Stimulated activated CD4-positive, alpha-beta T cell treated with anti-CD3 and anti-CD28 coated beads, Interleukin-1b, Interleukin-23, amount 100 ng/mL, for 48 hours (primary cell): ENCODE measurements at places on chromosomes 7 and 10.
A peak's percentile ranks its signal among the peaks of the same experiment; 100 is the strongest.

- no peak for DNase-seq
Measured at GRCh38 chr10:79145517-79146470, 77.0 kb downstream of the ZMIZ1 start.

DNA sequence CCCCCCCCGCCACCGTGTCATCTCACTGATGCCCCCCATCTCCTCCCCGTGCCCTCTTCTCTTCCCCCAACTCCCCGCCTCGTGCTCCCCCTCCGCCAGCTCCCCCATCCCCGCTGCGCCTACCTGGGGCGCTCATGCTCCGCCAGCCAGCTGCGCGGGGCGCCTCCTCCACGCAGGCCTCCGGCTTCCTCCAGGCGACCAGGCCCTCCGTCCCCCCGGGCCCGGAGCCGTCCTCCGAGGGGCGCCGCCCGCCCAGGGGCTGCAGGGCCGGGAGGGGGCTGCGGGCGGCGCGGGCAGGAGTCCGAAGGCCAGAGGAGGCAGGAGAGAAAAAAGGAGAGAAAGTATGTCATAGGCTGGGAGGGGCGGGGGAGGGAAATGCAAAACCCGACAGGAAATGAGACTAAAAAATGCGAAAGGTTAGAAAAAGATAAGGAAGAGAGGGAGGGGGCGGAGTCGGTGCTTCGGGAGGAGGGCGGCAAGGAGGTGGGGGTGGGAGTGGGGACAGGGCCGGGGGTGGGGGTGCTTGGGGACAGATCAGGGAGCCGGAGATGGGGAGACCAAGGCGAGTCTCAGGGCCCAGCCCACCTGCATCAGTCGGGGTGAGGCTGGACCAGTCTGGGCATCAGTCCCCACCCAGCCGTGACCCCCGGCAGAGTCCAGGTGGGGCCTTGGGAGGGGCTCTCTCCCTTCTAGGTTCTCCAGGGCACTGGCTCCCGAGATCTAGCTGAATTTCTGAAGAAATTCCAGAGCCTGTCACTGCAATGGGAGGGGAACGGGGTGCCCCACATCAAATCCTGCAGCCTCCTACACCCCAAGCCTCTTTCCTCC is at the start of gene CARD11:
TSS of gene CARD11 (minus strand) at position 324 of the 828 bp plus-strand sequence. CDS start 85,361 bp downstream, outside the sequence.
- DNase-seq: peak; percentile 42

- no peak for DNase-seq
Measured at GRCh38 chr7:158858592-158859503, 2.5 kb downstream of the DYNC2I1 start.

DNA sequence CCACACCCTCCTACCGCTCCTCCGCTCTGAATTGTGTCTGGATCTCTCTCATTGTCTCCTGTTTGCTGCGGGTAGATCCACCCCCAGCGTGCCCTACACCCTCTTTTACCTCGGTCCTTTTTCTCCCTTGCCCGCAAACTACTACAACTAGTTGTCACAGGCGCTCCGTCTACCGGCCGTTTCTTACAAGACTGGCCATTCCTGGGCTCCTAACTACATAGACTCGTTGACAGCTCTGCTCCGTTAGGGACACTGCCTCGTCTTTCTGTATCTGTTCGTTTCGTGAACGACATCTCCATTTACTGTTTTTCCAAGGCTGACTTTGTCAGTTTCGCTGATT is 786 bp downstream of the TAF3 start:
- peak; percentile 17 for DNase-seq

- no peak for DNase-seq
Measured at GRCh38 chr7:82443547-82444219, at the start of gene CACNA2D1. TSS of gene CACNA2D1 (minus strand) at chr7:82443777.

DNA sequence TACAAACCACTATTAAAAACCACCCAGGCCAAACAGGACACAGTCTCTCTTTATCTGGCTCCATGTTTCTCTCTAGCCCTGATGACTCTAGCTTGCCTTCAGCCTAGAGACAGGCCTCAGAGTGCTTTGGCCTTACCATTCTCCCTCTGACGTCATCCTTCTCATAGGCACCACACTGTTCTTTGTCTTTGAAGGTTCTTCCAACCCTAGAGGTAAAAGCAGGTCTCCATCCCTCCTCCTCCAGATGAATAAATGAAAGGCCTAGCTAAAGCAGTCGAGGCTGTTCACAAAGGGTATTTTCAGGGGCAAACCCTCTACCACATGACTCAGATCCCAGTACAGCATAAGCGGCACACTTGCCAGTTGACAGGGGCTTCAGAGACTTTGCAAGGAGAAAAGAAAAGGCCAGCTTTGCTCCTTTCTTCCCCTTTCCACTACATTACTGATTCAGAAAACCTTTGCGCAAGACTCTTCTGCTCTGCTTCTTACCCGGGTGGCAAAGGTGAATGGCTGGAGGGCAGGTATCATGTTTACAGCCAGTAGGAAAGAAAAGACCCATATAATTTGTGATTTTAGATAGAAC is 14.8 kb downstream of the NFE2L3 start:
- peak; percentile 57 for DNase-seq

DNA sequence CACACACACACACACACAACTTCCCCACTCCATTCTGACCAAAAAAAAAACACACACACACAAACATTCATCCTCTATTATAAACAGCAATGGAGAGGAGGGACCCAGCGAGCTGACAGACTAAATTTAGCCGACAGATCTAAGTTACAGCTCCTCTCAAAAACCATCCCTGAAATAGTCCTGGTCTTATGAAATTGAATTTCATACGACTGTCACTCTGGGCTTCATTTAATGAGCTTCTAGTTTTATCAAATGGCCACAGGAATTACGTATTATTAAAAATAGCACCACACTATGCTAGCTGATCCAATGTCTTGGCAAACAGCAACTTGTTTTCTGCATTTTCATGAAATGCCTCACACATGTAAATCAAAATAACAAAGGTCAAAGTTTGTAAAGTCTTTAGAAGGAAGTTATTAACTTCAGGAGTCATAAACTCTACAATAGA is 131.3 kb upstream of the ASAH2 start:
- no peak for DNase-seq

- peak; percentile 47 for DNase-seq
Measured at GRCh38 chr10:102196893-102197292, 29.2 kb upstream of the ELOVL3 start.

GRCh38 chr7:97772045-97772901 is 40.4 kb downstream of the TAC1 start:
- DNase-seq: no peak

DNA sequence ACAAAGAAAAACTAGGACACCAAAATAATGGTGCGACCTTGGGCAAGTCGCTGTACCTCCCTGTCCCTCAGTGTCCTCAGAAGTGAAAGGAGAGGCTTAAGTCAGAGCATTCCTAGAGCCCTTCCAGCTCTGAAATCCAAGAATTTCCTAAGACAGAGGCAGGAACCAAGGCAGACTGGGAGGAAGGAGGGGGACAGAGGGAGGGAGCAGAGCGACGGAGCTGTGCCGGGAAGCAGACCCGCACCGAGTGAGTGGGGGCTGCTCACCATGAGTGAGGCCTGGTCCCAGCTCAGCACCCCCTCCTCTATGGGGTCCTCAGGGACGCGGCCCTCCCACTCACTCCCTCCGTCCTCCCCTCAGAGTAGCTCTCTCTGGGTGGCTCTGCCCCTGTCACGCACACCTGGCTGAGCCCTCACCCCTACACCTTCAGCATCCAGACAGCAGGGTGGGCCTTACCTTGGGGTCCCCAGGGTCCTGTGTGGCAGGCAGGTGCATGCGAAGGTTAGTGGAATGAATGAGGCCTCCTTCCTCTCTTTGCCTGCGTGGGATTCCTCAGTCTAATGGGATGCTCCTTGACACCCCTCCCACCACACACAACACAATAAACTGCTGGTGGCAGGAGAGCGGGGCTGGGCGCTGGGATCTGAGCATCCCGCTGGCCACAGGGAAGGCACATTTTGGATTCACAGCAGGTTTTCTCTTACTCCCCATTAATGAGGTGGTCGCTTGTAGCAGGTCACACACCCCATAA is 4.6 kb upstream of the SMARCD3 start:
- DNase-seq: no peak
